Endothelial cell (in vitro differentiated cells): ENCODE measurements at places on chromosomes 2 and 18.

- DNase-seq = no peak
Measured at GRCh38 chr2:48738806-48739205, 16.7 kb downstream of the LHCGR start.

GRCh38 chr2:66283787-66284186, 151.1 kb upstream of the MEIS1 start:
- DNase-seq = no peak

- no peak for DNase-seq
Measured at GRCh38 chr2:228549441-228550007, 368.0 kb upstream of the SPHKAP start.

GRCh38 chr2:77156599-77156998, 365.6 kb downstream of the LRRTM4 start:
- DNase-seq = no peak

DNA sequence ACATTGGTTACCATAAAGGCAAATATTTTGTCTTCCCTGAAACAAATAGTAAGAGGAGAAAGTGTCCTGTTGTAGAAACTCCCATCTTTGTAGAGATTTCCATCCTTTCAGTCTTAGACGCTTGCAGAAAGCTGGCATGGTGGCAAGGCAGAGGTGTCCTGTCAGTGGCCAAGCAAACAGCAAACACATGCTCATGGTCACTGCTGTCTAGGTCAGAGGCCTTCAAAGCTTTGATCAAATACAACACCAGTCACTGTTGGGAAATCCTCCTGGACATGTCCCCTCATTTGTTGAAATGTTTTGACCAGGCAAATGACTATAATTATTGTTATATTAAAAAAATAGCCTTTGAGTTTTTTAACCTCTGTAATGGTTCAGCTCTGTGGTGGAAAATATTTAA, 55.1 kb downstream of the LTBP1 start:
- DNase-seq = no peak

GRCh38 chr2:54394392-54394791, 61.7 kb upstream of the SPTBN1 start:
- DNase-seq = no peak

GRCh38 chr2:191410646-191411436, 165.6 kb downstream of the MYO1B start:
- DNase-seq = no peak

- DNase-seq = no peak
Measured at GRCh38 chr18:23819001-23819400, 129.7 kb downstream of the LAMA3 start.
